ENCODE measurements at places on chromosomes 3 and 15. TPM values are rescaled to one million over a fixed set of nuclear protein-coding genes. Genes with fewer than 3 reads are reported as not detected.

- no peaks in the 10 kb centered on the region for H3K36me3 ChIP-seq
- H3K4me1 ChIP-seq, result no peaks in the 10 kb centered on the region
- no peak for DNase-seq
Measured at GRCh38 chr15:63447017-63447676, 57.2 kb upstream of the USP3 start.

Gene CHRNB4
- polyA plus RNA-seq, result 0.30 TPM

DNA sequence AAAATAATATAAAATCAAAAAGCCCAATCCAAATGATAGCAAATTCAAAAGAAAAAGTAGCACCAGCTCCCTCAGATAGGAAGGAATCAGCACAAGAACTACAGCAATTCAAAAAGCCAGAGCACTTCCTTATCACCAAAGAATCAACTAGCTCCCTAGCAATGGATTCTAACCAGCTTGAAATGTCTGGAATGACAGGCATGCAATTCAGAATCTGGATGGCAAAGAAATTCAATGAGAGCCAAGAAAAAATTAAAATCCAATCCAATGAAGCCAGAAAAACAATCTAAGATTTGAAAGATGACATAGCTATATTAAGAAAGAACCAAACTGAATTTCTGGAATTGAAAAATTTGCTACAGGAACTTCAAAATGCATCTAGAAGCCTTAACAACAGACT is 1334.4 kb upstream of the ALCAM start:
- no peak overlapping the region for H3K4me3 ChIP-seq
- DNase-seq, result no peak
- no peaks in the 10 kb centered on the region for H3K27me3 ChIP-seq

DNA sequence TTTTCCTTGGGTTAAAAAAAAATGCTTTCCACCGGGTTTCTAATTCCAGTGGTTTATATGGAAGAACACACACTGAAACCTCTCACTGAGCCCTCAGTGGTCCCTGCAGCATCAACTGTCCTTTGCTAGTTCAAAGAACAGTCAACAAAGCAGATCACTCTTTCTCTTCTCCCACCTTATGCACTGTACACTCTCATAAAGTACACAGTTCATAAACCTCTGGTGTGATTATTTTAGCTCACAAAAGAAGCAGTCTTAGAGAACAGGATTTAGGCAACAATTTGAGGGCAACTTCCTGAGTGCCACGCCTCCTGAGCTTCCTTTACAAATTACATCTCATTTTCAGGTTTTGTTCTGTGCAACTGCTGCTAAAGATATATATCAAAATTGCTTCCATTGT is 728.4 kb upstream of the GOLIM4 start:
- no peak overlapping the region for H3K4me3 ChIP-seq
- no peak for DNase-seq
- H3K27me3 ChIP-seq, result no peaks in the 10 kb centered on the region
- no peaks in the 10 kb centered on the region for H3K4me1 ChIP-seq
- H3K36me3 ChIP-seq, result no peaks in the 10 kb centered on the region
- no peak overlapping the region for H3K27ac ChIP-seq

- H3K27me3 ChIP-seq, result no peaks in the 10 kb centered on the region
- no peak overlapping the region for H3K4me3 ChIP-seq
Measured at GRCh38 chr3:2714834-2715233, 395.3 kb downstream of the IL5RA start.

GRCh38 chr15:64224511-64224910 is 61.7 kb upstream of the PPIB start:
- H3K4me3 ChIP-seq, result no peak overlapping the region
- peak; percentile 28 for DNase-seq
- peak overlapping the region; percentile 51 for H3K27ac ChIP-seq
- no peaks in the 10 kb centered on the region for H3K27me3 ChIP-seq
- H3K36me3 ChIP-seq, result no peaks in the 10 kb centered on the region
- peaks cover 27% of the 10 kb centered on the region for H3K4me1 ChIP-seq

Gene SLC22A14
- 0.16 TPM for polyA plus RNA-seq

Data from SK-N-SH (cell line).